Mesenchymal stem cell (in vitro differentiated cells and primary cell): ENCODE measurements at places on chromosomes 11 and 22.
A peak's percentile ranks its signal among the peaks of the same experiment; 100 is the strongest.

DNA sequence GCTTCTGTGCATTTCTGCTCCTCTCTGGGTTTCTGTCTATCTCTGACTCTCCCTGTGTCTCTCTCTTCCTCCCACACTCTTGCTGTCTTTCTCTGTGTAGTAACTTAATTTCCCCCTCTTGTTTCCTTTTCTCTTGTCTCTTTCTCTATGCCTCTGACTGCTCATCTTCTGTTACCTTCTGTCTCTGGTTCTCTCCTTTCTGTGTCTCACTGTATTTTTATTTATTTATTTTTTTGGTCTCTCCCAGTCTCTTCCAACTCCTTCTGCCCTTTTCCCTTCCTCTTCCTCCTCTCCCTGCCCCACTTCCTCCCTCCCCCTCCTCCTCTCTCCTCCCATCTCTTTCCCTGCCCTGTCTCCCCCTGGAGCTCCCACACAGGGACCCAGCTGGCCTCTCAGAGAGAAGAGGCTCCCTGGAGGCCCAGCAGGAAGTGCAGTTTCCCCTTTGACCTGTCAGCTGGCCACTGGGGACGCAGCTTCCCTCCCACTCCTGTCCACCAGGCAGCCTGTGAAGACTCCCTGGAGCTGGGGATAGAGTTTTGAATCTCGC lies 38.3 kb upstream of the MYH9 start:
- no peak overlapping the region for H3K4me3 ChIP-seq
- peaks cover 16% of the 10 kb centered on the region for H3K4me1 ChIP-seq
- DNase-seq = peak; percentile 85
- no peaks in the 10 kb centered on the region for H3K36me3 ChIP-seq

- H3K36me3 ChIP-seq = no peaks in the 10 kb centered on the region
- no peak overlapping the region for H3K4me3 ChIP-seq
- H3K27me3 ChIP-seq = peaks cover 6% of the 10 kb centered on the region
- DNase-seq = no peak
Measured at GRCh38 chr11:126993599-126993998, 7.0 kb downstream of the KIRREL3 start.

- H3K4me1 ChIP-seq = no peaks in the 10 kb centered on the region
- peaks cover 50% of the 10 kb centered on the region for H3K27me3 ChIP-seq
- no peak overlapping the region for H3K4me3 ChIP-seq
Measured at GRCh38 chr22:47207846-47208554, 445.6 kb downstream of the TBC1D22A start.

- H3K4me3 ChIP-seq = no peak overlapping the region
- no peak for DNase-seq
- no peak overlapping the region for H3K27ac ChIP-seq
- peaks cover 2% of the 10 kb centered on the region for H3K4me1 ChIP-seq
- H3K36me3 ChIP-seq = no peaks in the 10 kb centered on the region
- no peaks in the 10 kb centered on the region for H3K27me3 ChIP-seq
Measured at GRCh38 chr11:133038850-133039249, 493.5 kb downstream of the OPCML start.

- H3K4me3 ChIP-seq = no peak overlapping the region
- H3K4me1 ChIP-seq = no peaks in the 10 kb centered on the region
- no peaks in the 10 kb centered on the region for H3K36me3 ChIP-seq
Measured at GRCh38 chr11:88420165-88420791, 82.7 kb upstream of the CTSC start.

- H3K27me3 ChIP-seq = no peaks in the 10 kb centered on the region
- peak; percentile 64 for DNase-seq
- H3K4me3 ChIP-seq = peak overlapping the region; percentile 96
- peak overlapping the region; percentile 6 for H3K27ac ChIP-seq
- peaks cover 53% of the 10 kb centered on the region for H3K36me3 ChIP-seq
Measured at GRCh38 chr11:65116370-65117205, 913 bp downstream of the ZNHIT2 start.

GRCh38 chr11:115645631-115646317 lies 141.6 kb upstream of the CADM1 start:
- peak; percentile 15 for DNase-seq
- no peaks in the 10 kb centered on the region for H3K36me3 ChIP-seq
- no peak overlapping the region for H3K4me3 ChIP-seq
- no peak overlapping the region for H3K27ac ChIP-seq
- H3K4me1 ChIP-seq = peaks cover 2% of the 10 kb centered on the region

- no peaks in the 10 kb centered on the region for H3K36me3 ChIP-seq
- peaks cover 13% of the 10 kb centered on the region for H3K4me1 ChIP-seq
- no peak for DNase-seq
- H3K27me3 ChIP-seq = no peaks in the 10 kb centered on the region
Measured at GRCh38 chr11:3879967-3880542, 24.6 kb downstream of the STIM1 start.

DNA sequence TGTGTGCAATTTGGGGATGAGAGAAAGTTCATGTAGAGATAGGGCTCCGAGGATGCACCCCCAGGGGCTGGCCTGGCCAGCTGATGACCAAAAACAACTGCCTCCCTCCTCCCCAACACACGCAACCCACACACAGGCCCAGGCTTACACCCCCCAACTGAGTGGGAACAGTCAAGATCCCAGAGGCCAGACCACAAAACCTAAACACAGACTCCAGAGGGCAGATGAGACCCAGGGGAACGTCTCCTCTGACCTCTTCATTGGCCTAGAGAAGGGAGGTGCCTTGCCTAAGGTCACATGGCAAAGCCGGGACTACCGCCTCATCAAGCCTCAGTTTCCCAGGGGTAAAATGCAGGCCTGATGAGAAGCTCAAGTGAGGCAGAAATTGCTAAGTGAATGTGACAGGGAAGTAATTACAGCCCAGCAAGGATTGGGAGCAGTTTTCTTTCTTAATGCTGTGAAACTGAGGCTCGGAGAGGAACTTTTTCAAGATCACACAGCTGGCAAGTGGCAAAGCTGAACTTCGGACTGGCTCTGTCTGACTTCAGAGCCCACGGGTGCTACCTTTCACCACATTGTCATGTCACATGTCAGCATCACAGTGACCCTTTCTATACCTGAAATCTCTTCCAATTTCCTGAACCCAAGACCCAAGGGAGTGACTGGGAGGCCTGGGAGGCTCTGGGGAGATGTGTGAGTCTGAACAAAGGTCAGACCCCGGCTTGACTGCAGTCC lies 69.9 kb upstream of the WNT11 start:
- no peak overlapping the region for H3K4me3 ChIP-seq
- H3K4me1 ChIP-seq = peaks cover 10% of the 10 kb centered on the region
- H3K36me3 ChIP-seq = no peaks in the 10 kb centered on the region
- peaks cover 38% of the 10 kb centered on the region for H3K27me3 ChIP-seq
- H3K27ac ChIP-seq = no peak overlapping the region

GRCh38 chr22:37979782-37980181 lies 4.6 kb downstream of the SOX10 start:
- H3K36me3 ChIP-seq = peaks cover 43% of the 10 kb centered on the region
- no peaks in the 10 kb centered on the region for H3K27me3 ChIP-seq
- H3K27ac ChIP-seq = no peak overlapping the region

DNA sequence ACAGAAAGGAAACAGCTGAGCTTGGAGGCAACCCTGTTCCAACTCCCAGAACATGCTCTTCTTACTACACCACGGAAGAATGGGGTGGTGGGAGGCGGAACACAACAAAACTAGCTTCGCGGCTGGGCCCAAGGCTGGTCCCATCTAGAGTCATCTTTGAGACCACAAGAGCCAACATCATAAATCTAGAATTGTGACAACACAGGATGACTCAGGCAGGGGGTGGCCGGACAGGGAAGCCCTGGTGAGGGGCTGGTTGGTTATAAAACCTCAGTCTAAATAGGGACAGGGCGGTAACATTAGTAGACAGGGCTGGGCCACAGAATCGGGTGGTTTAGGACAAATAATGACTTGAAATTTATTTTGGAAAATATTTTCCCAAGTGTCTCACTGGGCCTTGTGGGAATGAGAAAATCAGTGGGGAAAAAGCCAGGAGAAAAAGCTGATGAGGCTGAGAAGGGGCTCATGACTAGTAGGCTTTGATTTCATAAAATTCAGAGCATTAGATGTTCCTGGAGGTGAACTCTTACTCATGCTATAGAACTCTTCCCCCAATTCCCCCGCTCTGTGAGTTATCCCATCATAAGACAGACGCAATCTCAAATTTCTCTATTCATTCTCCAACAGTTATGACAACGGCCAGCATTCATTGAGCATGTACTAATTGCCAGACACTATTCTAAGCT lies 151.8 kb upstream of the TIMP3 start:
- H3K27ac ChIP-seq = no peak overlapping the region
- DNase-seq = peak; percentile 93
- no peak overlapping the region for H3K4me3 ChIP-seq
- H3K36me3 ChIP-seq = no peaks in the 10 kb centered on the region

DNA sequence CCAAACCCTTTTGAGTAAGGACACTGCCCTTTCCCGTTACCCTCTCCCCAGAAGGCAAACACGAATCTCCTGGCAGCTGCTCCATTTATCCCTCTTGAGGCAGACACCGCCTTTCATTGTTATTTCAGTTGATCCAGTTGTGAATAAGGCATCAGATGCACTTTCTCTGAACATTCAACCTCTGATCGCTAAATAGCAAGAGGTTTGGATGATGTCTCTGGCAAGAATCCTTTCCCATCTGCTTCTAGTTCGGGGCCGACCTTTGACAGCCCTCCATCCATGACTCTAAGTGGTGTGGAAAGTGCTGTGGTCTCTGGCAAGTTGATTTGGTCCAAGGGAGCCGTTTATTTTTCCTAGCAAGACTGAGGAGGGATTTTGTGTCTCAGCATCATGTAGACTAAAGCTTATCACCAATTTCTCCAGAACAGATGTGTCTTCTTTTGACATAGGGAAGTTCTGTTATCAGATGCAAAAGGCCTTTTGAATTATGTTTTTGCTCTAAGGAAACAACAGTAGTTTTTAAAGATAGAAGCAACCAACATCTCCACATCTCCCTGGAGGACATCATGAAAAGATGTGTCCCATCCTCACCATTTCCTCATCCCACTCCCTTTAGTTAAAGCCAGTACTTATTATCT lies 123.6 kb downstream of the CCDC34 start:
- peaks cover 4% of the 10 kb centered on the region for H3K4me1 ChIP-seq
- H3K27ac ChIP-seq = no peak overlapping the region
- DNase-seq = no peak
- no peaks in the 10 kb centered on the region for H3K36me3 ChIP-seq
- no peaks in the 10 kb centered on the region for H3K27me3 ChIP-seq
- no peak overlapping the region for H3K4me3 ChIP-seq

- H3K36me3 ChIP-seq = no peaks in the 10 kb centered on the region
- H3K4me3 ChIP-seq = no peak overlapping the region
- no peak overlapping the region for H3K27ac ChIP-seq
- H3K4me1 ChIP-seq = no peaks in the 10 kb centered on the region
Measured at GRCh38 chr11:115541518-115541917, 37.3 kb upstream of the CADM1 start.

- H3K4me1 ChIP-seq = peaks cover 5% of the 10 kb centered on the region
- no peaks in the 10 kb centered on the region for H3K36me3 ChIP-seq
- no peak overlapping the region for H3K4me3 ChIP-seq
Measured at GRCh38 chr11:117020287-117020686, 77.9 kb downstream of the SIK3 start.

DNA sequence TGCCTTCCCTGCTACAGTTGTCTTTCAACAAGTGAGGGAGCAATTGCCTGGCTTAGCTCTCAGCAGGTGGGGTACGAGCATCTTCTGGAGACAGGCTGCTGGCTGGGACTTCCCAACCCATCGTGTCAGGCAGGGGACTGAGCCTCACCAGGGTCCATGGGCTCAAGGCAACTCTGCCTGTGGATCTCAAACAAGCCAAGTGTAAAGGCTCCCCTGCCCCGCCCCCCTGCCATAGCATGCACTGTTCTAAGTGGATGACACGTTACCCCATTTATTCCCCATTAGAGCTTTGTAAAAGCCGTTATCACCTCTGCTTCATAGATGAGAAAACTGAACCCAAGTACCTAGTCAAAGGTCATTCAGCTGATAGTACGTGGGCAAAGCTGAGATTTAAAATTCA lies 222.9 kb downstream of the NTM start:
- H3K27ac ChIP-seq = no peak overlapping the region
- peaks cover 5% of the 10 kb centered on the region for H3K27me3 ChIP-seq
- H3K4me3 ChIP-seq = no peak overlapping the region
- H3K36me3 ChIP-seq = no peaks in the 10 kb centered on the region
- DNase-seq = no peak
- H3K4me1 ChIP-seq = no peaks in the 10 kb centered on the region

- peaks cover 47% of the 10 kb centered on the region for H3K36me3 ChIP-seq
- no peak for DNase-seq
- H3K27ac ChIP-seq = no peak overlapping the region
- no peak overlapping the region for H3K4me3 ChIP-seq
Measured at GRCh38 chr11:76524919-76525318, 80.1 kb downstream of the EMSY start.

DNA sequence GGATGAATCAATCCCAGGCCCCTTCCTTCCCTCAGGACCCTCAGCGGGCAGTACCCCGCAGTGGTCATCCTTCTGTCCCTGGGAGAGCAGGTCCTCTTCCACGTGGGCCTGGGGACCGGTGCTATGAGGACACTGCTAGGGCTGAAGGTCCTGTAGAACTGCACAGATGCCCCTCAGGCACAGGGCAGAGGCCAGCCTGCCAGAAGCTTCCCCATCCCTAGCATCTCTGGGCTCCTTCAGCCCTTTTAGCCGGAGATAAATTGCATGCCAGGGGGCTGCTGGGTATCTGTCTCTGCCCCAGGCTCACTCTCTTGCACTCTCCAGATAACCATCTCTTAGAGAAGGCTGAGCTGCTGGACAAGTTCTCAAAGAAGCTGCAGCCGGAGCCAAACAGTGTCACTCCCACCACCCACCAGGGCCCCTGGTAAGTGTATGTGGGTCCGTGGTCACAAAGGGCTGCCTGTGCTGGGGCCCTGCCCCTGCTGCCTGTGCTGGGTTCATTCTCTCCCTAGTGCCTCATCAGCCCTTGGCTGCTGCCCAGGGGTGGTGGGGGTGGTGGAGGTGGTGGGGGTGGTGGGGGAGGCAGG lies 2.3 kb downstream of the ATG16L2 start:
- peaks cover 8% of the 10 kb centered on the region for H3K36me3 ChIP-seq
- H3K27ac ChIP-seq = no peak overlapping the region
- H3K4me1 ChIP-seq = peaks cover 33% of the 10 kb centered on the region
- no peak overlapping the region for H3K4me3 ChIP-seq
- H3K27me3 ChIP-seq = no peaks in the 10 kb centered on the region

- DNase-seq = no peak
- H3K4me1 ChIP-seq = no peaks in the 10 kb centered on the region
- H3K27ac ChIP-seq = no peak overlapping the region
- H3K4me3 ChIP-seq = no peak overlapping the region
Measured at GRCh38 chr22:43992331-43992821, 31.7 kb upstream of the PARVB start.
